NCI-H1092 treated with DMSO at 0.1 percent for 48 hours (cell line): ENCODE measurements at places on chromosomes 3 and 15.

DNA sequence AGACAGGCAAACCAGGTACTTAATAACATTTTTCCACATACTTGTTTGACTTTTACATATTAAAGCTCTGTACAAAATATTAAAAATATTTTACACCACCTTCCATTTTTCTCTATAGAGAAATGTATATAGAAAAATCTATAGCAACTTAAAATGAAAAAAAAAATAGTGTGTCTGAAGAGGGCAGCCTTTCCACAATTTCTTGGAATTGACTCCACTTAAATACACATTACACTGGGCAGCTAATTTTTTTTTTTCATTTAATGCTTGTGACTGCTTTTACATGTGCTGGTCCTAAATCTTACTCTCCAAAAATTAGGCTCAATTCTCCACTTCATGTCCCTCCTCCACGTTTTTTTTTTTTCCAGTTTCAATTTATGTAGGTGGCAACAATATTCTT lies 427.0 kb upstream of the RBMS3 start:
- no peak for DNase-seq

GRCh38 chr3:31505371-31506048 lies 27.2 kb upstream of the STT3B start:
- DNase-seq, result no peak

- no peak for DNase-seq
Observed at GRCh38 chr3:68057637-68058320, 403.4 kb upstream of the SUCLG2 start.

DNA sequence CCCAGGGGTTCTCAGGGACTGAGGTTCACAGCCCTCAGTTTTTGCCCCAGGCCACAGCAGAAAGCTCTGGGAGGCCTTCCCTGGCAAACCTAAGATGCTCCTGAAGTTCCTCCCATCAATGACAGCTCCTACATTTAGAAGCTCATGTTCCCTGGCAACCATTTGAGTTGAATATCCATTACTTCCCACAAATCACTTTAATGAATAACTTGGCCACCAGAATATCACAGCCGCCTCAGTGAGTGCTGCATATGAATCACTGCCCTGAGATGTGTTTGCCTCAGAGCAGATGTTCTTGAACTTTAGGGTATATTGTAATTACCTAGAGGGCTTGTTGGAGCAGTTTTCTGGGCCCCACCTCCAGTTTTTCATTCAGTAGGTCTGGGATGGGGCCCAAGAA lies 27.4 kb downstream of the SLCO2A1 start:
- DNase-seq, result no peak

- no peak for DNase-seq
Observed at GRCh38 chr15:80026310-80026709, 33.2 kb upstream of the ZFAND6 start.

DNA sequence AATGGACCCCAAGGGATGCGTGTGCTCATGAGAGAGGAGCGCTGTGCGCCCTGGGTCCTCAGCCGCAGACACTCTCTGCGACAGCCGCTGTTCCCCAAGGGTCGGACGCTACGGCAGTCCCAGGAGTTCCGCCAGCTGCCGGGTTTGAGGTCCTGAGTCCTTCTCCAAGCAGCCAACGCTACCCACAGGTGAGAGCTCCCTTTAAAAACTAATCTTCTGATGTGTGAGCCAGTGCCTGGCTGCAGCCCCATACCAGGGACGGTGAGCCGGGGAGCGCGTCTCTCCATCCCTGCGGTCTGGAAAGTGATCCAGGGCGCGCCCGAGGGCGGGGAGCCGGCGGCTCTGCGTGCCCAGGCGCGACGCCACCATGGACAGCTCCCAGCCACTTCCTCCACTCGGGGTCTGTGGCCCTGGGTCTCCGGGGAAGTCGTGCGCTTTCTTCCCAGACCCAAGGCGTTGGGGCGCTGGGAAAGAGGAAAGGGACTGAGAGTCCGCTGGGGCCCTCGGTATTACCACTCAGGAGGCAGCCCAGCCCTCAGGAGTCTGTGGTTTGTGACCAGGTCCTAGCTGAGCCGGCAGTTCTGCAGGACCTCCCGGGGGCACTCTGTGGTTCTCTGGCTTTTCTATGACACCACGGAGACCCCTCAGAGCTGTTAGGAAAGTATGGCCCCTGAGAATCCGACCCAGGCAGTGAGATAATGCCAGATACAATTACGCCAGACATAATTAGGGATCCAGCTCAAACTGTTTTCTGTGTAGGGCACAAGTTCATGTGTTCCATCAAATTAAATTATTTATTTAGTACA lies 1.4 kb downstream of the CEMIP start:
- peak; percentile 26 for DNase-seq

DNA sequence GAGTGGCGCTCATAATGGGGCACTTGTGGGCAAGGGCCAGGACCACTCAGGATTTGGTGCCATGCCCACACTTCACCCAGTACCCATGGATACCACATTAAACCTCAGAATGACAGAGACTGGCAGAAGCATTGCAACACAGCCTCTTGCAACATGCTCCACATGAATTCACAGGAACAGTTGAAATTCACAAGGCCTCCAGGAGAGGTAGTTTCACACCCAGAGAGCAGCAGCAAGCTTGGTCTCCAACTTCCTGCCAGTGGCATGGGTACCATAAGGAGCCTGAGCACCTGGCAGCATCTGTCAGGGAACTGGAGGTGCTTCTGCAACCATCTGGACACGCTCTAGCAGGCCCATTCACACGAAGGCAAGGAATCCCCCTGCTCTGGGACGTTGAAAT lies 101.0 kb downstream of the OSBPL10 start:
- DNase-seq, result no peak

DNA sequence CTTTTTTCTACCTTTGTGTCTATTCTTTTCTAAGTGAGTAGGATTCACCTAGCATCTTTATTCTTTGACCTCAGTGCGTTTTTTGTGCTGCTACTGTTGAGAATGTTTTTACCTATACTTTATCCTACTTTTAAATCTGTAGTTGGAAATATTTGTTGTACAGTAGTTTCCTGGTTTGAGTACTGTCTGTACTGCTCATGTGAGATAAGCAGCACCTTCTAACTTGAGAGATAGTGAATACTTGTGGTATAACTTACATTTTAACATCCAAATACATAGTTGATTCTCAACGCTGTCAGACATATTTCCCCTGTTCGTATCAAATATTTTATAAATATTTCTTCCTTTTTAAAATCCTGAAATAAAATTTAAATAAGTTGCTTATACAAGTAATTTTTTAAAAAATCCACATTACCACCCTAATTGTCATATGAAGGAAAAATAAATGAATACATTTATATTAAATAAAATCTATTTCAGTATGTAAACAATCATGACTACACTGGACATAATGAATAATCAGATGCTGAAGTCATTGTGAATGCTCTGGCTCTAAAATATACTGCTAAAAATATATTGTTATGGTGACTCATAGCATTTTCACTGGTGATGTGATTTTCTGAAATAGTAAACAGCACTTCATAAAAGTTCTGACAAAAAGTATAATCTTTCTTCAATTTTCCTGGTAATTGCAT lies 17.4 kb downstream of the ATP11B start:
- DNase-seq, result no peak

GRCh38 chr3:111331306-111331705 lies 210.7 kb upstream of the CD96 start:
- no peak for DNase-seq

- DNase-seq, result no peak
Observed at GRCh38 chr3:82085851-82086475, 324.5 kb upstream of the GBE1 start.

- no peak for DNase-seq
Observed at GRCh38 chr3:121835465-121835801, 424 bp downstream of the EAF2 start.

DNA sequence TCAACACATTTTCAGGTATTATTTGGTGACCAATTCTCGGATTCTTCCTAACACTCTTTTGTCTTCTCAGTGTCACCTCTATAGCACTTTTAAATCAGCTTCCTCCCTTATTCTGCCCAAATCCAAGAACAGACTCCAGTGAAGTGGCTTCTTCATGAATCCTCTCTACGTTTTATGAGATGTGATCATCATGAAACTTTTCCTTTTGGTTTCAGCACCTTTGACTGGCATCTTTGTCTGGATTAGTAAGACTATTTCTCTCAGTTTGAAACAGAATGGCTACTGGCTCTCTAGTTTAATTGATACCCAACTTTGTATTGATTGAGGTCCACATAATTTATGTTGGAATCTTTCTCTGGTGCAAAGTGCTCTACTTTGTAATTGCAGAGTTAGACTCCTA lies 45.6 kb downstream of the CMC1 start:
- DNase-seq, result no peak

DNA sequence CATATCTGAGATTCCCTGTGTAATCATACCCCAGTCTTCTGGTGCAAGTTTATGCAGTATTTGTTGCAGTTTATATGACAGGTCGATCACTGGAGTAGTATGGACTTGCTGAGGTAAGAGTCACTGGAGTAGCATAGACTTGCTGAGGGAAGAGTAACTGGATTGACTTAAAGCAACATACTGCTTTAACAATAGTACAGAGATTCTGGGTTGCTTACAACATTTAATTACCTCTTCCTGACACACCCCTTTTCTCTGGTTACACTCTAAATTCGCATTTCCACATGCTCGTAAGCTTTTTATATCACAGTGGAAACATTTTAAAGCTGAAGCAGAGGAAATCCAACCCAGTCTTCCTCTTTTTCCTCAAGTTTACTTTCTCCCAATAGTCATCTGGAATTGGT lies 11.8 kb downstream of the AAGAB start:
- no peak for DNase-seq

- DNase-seq, result no peak
Observed at GRCh38 chr3:102114264-102114979, 265.1 kb downstream of the NFKBIZ start.

DNA sequence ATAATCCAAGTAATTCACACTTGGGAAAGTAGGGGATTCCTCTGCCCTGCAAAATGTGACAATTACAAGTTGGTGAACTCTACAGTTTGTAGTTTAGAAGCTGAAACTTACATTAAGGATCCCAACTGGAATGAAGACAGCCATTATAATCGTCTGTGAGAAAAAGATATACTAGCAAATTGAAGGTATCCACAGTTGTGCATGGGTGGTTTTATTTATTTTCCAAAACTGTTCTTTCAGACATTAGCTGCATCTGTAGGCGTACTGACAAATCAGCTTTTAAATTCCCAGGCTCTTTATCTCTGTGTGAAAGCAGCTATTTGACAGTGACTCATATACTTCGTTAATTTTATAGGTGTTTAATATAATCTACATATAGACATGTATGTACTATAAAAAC lies 12.5 kb upstream of the ISL2 start:
- no peak for DNase-seq

GRCh38 chr15:95202569-95203349 lies 971.4 kb downstream of the MCTP2 start:
- DNase-seq, result no peak

DNA sequence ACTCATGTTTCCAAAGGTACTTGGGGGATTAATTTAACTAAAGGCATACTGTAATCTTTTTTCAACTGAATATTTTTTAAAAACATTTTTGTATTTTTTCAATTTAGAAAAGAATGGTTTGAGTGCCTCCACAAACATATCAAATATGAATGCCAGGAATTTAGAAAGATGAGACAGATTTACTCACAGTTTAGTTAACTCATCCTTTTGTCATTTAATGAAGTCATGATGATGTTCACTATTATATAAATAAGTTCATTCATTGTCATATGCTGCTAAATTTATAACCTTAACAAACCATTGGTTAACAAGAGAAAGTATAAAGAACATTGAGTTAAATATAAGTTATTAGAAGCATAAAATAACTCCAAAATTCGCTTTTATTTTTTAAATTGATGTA lies 50.0 kb downstream of the FGF7 start:
- no peak for DNase-seq

GRCh38 chr3:170734735-170735065 lies 135.3 kb downstream of the RPL22L1 start:
- DNase-seq, result no peak

DNA sequence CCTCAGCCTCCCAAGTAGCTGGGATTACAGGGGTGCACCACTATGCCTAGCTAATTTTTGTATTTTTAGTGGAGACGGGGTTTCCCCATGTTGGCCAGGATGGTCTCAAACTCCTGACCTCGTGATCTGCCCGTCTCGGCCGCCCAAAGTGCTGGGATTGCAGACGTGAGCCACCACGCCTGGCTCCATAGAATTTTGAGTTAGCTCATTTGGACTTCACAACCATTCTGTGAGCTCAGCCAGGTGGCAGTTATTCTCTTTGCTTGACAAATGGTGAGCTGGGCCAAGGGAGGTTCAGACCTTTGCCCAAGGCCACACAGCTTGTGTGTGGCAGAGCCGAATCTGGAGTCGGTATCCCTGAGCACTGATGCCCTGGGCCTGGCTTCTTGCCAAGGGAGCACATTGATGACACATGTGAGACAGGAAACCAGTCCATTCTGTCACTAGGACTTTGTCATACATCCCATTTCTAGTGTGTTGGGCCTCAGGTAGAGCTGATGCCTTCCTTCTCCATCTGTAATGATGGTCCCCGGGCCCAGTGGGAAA lies 17.6 kb downstream of the PODXL2 start:
- no peak for DNase-seq

- DNase-seq, result no peak
Observed at GRCh38 chr15:73437543-73438109, 5.3 kb upstream of the REC114 start.

DNA sequence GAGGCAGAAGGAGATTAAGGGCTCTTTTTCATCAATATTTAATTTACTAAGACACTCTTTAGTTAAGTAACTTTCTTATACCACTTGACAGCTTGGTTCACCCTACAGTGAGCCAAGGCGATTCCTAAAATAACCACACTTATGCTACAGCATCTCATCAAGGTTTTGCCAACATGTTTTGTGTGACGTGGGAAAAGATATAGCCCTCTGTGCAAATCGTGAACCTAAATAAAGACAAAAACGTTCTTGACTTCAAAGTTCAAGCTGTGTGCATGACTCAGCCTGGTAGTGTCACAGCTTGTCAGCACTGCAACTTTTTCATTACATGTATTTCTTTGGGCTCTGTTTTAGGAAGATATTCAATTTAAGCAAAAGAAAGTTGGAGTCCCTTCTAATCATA lies 297.0 kb upstream of the EPHA3 start:
- no peak for DNase-seq

GRCh38 chr15:78044407-78045155 lies 32.9 kb downstream of the TBC1D2B start:
- DNase-seq, result no peak

DNA sequence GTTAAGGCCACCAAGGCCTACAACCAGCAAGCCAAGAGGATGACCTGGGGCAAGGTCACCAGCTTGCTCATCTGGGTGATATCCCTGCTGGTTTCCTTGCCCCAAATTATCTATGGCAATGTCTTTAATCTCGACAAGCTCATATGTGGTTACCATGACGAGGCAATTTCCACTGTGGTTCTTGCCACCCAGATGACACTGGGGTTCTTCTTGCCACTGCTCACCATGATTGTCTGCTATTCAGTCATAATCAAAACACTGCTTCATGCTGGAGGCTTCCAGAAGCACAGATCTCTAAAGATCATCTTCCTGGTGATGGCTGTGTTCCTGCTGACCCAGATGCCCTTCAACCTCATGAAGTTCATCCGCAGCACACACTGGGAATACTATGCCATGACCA lies 3.6 kb downstream of the CXCR6 start:
- no peak for DNase-seq
